ENCODE measurements at places on chromosomes 2 and 18.

DNA sequence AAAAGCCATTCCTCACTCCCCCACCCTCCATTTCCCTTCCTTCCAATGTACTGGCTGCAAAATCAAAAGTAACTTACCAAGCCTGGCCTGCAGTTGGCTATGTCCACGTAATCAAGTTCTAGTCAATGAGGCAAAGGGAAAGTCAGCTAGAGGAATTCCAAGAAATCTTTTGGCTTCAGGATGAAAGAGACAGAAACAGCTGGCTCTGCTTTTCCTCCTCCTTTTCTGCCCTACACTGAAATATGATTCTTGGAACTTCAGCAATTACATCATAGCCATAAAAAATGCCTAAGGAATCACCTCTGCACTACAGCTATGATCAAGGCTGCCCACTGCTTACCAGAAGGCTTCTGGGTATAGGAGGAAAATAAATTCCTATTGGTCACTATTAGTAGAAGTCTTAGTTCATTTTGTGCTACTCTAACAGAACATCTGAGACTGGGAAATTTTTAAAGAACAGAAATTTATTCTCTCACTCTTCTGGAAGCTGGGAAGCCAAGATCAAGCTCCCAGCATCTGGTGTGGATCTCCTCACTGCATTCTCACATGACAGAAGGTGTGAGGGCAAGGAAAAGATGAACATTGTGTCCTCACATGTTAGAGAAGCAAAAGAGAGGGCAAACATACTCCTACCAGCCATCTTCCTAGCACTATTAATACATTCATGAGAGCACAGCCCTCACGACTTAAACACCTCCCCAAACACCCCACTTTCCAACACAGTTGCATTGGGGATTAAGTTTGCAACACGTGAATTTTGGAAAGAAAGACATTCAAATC, 219.9 kb downstream of the TMX3 start:
- H3K27me3 ChIP-seq = no peaks in the 10 kb centered on the region
- H3K4me1 ChIP-seq = no peaks in the 10 kb centered on the region
- DNase-seq = no peak
- no peak overlapping the region for H3K4me3 ChIP-seq
- H3K27ac ChIP-seq = no peak overlapping the region

GRCh38 chr2:27024188-27024587, 8.6 kb upstream of the TMEM214 start:
- H3K4me3 ChIP-seq = no peak overlapping the region
- peaks cover 9% of the 10 kb centered on the region for H3K36me3 ChIP-seq
- no peak overlapping the region for H3K27ac ChIP-seq
- no peaks in the 10 kb centered on the region for H3K27me3 ChIP-seq

GRCh38 chr2:130303169-130303568, 39.5 kb upstream of the IMP4 start:
- H3K36me3 ChIP-seq = peaks cover 2% of the 10 kb centered on the region
- DNase-seq = no peak
- no peaks in the 10 kb centered on the region for H3K4me1 ChIP-seq
- H3K27me3 ChIP-seq = peaks cover 37% of the 10 kb centered on the region

DNA sequence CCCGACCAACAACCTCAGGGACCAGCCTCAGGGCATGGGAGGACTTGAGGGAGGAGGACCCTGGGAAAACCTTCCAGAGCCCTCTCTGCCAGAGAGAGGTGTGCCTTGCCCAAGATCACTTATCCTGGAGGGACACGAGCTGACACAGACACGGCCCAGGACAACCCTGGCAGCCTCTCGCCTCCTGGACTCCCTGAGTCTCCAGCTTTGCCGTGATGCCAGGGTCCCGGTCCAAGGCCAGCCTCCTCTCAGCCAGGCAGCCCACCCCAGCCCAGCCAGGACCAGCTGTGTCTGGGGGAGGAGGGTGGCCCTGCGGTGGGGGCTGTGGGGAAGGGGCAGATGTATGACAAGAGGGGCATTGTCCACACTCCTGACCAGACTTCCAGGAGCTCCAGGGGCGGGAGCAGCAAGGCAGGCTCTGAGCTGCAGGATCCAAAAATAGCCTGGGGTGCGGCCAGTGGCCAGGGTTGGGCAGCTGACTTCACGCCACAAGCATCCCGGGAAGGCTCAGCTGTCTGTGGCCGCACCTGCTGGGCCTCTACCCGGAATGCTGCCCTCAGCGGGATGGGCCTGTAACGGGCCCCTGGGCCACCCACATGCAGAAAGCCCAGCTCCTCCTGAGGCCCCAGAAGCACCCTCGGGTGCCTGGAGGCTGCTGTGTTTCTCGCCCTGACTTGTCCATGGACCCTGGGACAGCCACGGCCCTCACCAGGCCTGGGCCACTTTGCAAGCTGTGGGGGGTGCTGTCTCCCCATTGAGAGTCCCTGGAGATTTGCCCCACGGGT, 65.5 kb upstream of the GPC1 start:
- no peak for DNase-seq
- no peaks in the 10 kb centered on the region for H3K4me1 ChIP-seq
- no peak overlapping the region for H3K27ac ChIP-seq

GRCh38 chr18:78330766-78331165, 648.9 kb upstream of the SALL3 start:
- DNase-seq = no peak
- H3K27ac ChIP-seq = no peak overlapping the region
- no peaks in the 10 kb centered on the region for H3K4me1 ChIP-seq
- no peaks in the 10 kb centered on the region for H3K36me3 ChIP-seq
- H3K4me3 ChIP-seq = no peak overlapping the region

DNA sequence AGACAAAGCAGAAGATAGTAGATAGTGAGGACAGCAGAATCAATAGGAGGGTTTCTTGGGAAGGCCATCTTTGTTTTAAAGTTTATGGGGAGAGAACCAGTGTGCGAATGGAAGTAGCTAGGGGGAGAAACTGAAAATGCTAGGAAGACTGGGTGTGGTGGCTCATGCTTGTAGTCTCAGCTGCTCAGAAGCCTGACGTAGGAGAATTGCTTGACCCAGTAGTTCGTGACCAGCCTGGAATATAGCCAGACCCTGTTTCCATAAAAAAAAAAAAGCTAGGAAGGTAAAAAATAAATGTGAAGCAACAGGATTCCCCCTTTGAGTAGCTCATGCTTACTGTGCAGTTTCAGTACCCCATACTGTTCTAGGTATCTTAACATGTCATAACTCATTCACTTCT, 19.2 kb upstream of the DRC1 start:
- no peak overlapping the region for H3K4me3 ChIP-seq
- H3K4me1 ChIP-seq = peaks cover 9% of the 10 kb centered on the region
- no peak overlapping the region for H3K27ac ChIP-seq
- H3K36me3 ChIP-seq = peaks cover 32% of the 10 kb centered on the region
- no peak for DNase-seq

- H3K27ac ChIP-seq = no peak overlapping the region
- H3K27me3 ChIP-seq = no peaks in the 10 kb centered on the region
- H3K36me3 ChIP-seq = no peaks in the 10 kb centered on the region
- H3K4me1 ChIP-seq = no peaks in the 10 kb centered on the region
Measured at GRCh38 chr2:221001381-221001801, 570.7 kb downstream of the EPHA4 start.

- H3K27ac ChIP-seq = no peak overlapping the region
- DNase-seq = no peak
- H3K4me1 ChIP-seq = peaks cover 55% of the 10 kb centered on the region
- H3K36me3 ChIP-seq = peaks cover 5% of the 10 kb centered on the region
Measured at GRCh38 chr2:233235977-233236376, 15.5 kb upstream of the ATG16L1 start.

DNA sequence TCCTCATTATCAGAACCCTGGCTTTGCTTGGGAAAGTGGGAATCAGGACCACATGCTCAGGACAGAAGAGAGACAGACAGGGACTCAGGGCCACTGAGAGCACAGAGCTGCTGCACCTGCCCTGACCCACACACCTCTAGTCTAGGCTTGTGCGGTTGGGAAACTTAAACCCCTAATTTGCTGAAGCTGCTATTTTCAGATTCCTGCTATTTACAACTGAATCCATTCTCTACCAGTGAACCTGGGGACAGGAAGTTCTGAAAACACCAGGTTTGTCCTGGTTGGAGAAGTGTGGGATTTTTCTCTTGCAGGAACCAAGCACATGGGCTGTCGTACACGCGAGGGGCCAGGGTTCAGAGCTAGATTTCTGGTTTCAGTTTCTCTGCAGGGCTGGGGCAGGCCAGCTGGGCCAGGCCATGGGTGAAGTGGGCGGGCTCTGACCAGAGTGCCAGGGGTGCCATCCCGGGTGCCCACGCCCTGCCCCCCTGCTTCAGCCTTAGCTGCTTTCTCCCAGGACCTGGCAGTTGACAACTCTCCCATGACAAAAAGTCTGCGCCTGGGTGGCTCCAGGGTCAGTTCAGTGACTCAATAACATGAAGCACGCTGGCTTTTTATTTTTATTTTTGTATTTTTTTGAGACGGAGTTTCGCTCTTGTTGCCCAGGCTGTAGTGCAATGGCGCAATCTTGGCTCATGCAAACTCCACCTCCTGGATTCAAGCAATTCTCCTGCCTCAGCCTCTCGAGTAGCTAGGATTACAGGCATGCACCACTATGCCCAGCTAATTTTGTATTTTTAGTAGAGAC, 51.3 kb upstream of the SLC1A4 start:
- peak overlapping the region; percentile 3 for H3K27ac ChIP-seq
- no peak overlapping the region for H3K4me3 ChIP-seq
- DNase-seq = no peak
- peaks cover 8% of the 10 kb centered on the region for H3K4me1 ChIP-seq

GRCh38 chr2:34815052-34815741, 1216.1 kb upstream of the FAM98A start:
- H3K4me1 ChIP-seq = no peaks in the 10 kb centered on the region
- H3K36me3 ChIP-seq = peaks cover 1% of the 10 kb centered on the region
- no peak overlapping the region for H3K27ac ChIP-seq
- no peaks in the 10 kb centered on the region for H3K27me3 ChIP-seq

GRCh38 chr2:65452150-65452895, 19.9 kb upstream of the SPRED2 start:
- no peak overlapping the region for H3K27ac ChIP-seq
- no peaks in the 10 kb centered on the region for H3K4me1 ChIP-seq
- DNase-seq = no peak
- peaks cover 69% of the 10 kb centered on the region for H3K27me3 ChIP-seq
- no peak overlapping the region for H3K4me3 ChIP-seq
- no peaks in the 10 kb centered on the region for H3K36me3 ChIP-seq

- no peak overlapping the region for H3K4me3 ChIP-seq
- H3K4me1 ChIP-seq = no peaks in the 10 kb centered on the region
- no peaks in the 10 kb centered on the region for H3K27me3 ChIP-seq
- H3K27ac ChIP-seq = no peak overlapping the region
Measured at GRCh38 chr2:38016219-38016618, 59.7 kb downstream of the CYP1B1 start.

GRCh38 chr18:64099244-64099643, 49.6 kb downstream of the LINC00305 start:
- no peaks in the 10 kb centered on the region for H3K36me3 ChIP-seq
- no peaks in the 10 kb centered on the region for H3K4me1 ChIP-seq
- peaks cover 11% of the 10 kb centered on the region for H3K27me3 ChIP-seq
- no peak for DNase-seq
- H3K27ac ChIP-seq = no peak overlapping the region

- DNase-seq = no peak
- no peak overlapping the region for H3K27ac ChIP-seq
Measured at GRCh38 chr2:112733871-112734270, 13.1 kb downstream of the NT5DC4 start.

DNA sequence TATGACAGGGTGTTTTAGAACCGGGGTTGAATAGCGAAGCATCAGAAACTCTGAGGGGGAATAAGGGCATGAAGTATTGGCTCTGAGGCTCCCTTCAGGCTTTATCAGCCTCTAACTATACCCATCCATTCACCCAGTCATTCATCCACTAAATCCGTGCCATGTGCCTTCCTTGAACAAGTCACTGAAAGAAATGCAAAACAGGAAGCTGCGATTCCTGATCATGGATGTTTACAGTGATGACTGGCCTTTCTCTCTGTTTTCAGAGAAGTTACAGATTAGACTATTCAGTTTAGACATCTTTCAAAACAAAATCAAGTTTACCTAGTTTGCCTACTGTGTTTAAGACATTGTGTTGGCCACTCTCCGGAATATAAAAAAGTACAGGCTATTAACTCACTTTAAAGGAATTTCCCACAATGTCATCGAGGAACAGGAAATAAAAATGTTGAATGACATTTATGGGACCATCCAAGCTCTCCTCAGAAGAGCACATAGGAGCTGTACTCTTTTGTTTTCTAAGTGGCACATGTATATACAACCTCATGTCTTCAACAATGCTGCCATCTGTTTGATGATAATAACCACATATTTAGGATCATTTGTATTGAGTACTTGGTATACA, 43.8 kb upstream of the SLC14A1 start:
- no peak overlapping the region for H3K27ac ChIP-seq
- H3K27me3 ChIP-seq = no peaks in the 10 kb centered on the region
- no peak overlapping the region for H3K4me3 ChIP-seq
- no peak for DNase-seq

GRCh38 chr2:181806039-181806392, 85.5 kb upstream of the ITPRID2 start:
- H3K27ac ChIP-seq = no peak overlapping the region
- no peaks in the 10 kb centered on the region for H3K4me1 ChIP-seq
- H3K4me3 ChIP-seq = no peak overlapping the region
- no peak for DNase-seq

All from central memory CD8-positive, alpha-beta T cell (primary cell).